ENCODE measurements at places on chromosomes 5 and 9.

- DNase-seq: no peak
These were observed 1808.6 kb upstream of the NUDT12 start for GRCh38 chr5:105371169-105371568.

GRCh38 chr9:110785166-110785565, 116.6 kb downstream of the MUSK start:
- DNase-seq: no peak

GRCh38 chr5:173806270-173807035, 81.7 kb upstream of the CPEB4 start:
- no peak for DNase-seq

DNA sequence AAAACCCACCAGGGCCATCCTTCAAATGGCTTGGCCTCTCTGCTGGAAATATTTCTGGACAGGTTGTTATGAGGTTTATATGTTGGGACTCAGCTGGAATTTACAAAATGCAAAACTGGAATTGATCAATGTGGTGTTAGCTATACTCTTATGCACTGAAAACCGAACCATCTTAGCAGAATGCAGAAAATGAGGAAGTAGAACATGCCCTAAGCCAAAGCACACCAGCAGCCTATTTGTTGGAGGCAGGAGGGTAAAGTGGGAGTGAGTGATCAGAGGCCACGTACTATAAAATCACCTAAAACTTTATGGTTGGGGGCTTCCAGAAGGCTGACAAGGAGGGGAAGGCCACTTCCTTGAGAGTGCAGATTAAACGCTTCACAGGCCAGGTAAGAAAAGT, 63.6 kb upstream of the C5orf63 start:
- no peak for DNase-seq

- DNase-seq: no peak
These were observed 12.9 kb upstream of the FRRS1L start for GRCh38 chr9:109179801-109180523.

DNA sequence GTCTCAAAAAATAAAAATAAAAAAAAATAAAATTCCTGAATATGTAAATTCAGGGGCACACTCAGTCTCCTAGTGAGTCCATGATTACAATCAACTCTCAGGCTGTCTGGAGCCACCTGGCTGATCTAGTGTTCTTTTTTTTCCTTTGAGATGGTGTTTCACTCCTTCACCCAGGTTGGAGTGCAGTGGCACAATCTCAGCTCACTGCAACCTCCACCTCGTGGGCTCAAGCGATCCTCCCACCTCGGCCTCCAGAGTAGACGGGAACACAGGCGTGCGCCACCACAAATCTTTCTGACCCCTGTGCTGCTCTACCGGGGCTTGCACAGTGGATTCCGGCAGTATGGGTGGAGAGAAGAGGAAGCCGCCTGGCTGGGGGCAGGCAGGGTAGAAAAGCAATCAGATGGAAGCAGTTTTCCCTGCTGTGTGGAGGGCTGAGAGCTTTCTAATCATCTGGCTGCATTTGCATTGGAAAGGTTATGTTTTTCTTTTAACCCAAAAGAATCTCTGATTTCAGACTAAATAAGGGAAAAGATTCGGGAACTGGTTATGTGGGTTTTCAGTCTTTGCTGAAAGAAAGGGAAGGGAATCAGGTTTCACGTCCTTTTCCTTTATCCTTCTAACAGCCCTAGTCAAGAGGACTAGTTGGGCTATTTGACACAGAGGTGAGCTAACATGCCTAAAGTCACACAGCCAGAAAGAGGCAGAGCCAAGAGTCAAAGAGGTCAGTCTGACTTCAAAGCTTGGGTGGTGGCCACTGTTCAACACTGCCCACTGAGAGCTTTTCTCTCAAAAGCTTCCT, 26.3 kb upstream of the CORO2A start:
- DNase-seq: no peak

DNA sequence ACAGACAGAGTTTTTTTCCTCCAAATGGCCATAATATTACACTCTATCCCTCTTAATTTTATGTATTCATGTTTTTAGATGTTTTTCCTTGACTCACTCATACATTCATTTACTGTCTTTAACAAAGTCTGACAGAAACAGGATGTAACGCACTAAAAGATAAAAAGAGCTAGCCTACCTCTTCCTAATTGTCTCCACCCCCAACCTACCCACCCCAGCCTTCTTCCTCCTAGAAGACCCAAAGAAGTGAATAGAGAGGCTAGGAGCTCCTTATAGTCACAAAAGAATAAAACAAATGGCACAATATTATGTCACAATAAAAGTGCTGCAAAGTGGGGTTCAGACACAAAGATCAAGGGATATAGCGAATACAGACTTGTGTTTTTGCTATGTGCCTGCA, 719 bp downstream of the NOL8 start:
- DNase-seq: no peak

DNA sequence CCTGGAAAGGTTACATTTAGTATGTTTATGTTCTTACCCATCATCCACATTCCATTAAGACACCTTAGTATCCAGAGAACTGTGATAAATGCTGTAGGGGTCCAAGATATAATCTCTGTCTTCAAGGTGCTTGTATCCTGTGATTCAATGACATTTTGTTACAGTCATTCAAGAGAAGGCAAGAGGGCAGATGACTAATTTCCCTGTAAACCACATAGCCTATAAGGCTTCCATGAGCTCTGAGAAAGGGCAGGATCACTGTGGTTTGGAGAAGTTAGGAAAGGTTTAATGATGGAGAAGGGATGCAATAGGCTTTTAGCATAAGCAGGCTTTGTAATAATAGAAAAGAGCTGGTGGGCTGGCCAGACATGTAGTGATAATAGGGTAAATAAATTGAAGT, 40.0 kb downstream of the PAPPA start:
- DNase-seq: peak; percentile 32

GRCh38 chr9:20022410-20022809, 233.6 kb upstream of the SLC24A2 start:
- DNase-seq: no peak

DNA sequence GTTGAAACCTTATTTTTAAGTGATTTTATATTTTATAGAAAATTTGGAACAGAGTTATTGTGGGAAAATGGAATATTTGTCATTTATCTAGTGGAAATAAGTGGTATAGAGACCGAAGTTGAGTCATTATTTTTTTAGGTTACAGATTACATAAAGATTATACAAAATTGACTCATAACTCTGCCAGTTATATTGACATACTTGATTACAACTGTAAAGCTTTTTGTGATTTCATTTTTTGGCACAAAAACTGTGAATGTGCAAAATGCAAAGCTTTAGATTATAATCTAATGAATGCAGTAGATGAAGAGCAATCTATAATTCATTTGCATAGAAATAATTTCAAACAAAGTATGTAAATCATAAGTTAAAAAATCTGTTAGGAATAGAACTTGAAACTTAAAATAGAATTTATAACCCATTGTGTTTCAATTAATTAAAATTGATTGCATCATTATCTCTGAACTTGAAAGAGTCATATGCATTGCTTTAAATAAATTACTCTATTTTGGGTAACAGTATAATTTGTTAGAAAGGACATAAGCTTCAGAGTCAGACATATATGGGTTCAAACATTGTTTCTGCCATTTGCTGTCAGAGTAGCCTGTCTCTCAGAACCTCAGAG, 280.4 kb downstream of the FER start:
- DNase-seq: no peak

GRCh38 chr9:91119679-91120078, 242.0 kb downstream of the AUH start:
- DNase-seq: peak; percentile 47

DNA sequence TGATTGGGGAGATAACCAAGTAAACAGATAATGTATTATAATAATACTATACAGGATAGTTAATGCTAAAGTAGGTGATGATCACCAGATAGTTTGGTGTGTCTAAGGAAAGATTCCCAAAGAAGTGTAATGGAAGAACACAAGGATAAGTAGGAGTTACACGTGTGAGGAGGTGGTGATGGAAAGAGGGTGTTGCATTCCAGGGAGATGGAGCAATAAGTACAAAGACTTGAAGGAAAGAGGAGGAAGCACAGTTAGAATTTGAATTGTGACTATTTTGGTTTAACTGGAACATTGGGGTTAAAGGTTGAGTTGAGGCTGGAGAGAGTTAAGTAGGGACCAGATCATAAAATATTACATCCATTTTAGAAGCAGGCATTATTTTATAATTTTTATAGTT, 76.9 kb downstream of the IPO11 start:
- DNase-seq: no peak

DNA sequence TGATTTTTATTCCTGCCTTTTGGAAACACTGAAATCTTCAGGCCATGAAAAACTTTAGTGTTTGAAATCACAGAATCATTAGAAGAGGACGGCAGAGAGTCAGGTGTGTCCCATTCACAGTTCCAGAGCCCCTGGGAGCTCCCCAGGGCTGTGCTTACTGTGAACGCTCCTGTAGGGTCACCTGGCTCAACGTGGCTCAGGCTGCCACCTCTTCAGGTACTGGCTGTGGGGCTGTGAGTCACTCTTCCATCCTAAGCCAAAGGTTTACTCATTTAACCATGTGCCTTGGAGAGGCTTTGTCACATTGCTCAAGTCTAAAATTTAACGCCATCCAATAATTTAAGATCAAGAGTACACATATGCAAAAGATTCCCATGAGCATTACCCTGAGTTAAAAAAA, 50.2 kb upstream of the FSTL4 start:
- DNase-seq: no peak

DNA sequence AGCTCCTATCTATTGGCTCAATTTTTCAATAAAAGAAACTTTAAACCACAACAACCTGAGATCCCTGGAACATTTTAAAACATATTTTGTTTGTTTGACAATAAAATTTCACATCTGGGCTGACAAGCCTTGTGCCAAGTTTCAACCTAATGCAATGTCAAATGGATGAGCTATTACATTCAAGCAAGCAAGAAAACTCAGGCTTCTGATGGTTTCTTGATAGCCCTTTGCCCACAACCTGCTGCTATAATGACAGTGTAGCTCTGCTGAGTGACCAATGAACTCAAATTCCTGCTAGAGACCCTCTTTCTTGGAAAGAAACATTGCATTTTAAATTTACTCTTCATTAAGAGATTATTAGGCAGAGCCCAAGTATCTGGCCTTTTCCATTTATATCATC, 472.9 kb downstream of the ARHGEF28 start:
- no peak for DNase-seq

DNA sequence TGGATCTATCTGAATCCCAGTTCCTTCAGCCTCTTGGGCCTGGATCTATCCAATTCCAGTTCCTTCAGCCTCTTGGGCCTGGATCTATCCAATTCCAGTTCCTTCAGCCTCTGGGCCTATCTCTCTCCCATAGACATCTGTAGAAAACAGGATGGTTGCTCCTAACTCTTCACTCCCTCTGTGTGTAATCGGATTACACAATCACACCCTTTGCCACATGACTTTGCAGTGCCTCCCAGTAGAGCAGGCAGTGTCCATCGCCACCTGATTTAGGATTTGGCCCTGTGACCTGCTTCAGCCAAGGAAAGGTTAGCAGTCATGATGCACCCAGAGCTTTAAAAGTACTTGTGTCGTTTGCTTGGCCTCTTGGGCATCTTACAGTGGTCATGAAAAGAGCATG, 56.7 kb downstream of the LHX2 start:
- no peak for DNase-seq

GRCh38 chr9:3235497-3235896, 290.3 kb downstream of the RFX3 start:
- no peak for DNase-seq

DNA sequence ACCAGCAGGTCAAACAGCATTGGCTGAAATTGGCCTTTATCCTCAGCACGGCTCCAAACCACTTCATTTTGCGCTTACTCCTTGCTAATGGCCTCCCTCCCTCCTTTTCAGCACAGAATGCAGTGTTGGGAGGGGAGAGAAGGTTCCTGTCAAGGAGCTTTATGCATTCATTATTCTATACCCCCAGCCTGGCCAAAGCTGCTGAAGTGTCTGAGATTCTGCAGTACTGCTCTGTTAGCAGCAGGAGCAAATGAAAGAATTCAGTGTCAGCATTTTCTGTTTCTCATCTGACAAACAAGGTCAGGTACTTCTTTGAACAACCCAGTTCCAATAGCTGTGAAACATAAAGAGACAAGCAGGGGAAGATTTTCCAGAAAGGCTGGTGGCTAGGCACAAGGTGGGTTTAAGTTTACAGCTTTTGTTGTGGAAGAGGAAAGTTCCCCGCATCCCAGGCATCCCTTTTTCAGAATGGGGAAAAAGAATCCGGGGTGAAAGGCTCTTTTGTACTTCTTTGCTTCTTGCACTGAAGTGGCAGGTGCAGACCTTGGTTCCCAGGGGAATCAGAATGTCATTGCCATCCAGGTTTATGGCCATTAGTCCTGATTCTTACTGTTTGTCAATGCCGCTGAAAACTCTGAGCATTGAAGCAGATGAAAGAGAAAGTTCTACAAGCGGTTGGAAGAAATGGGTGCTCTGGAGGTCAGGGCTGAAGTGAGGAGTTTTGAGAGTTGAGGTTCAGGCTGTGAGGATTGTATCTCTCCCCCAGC, 109.3 kb upstream of the APC start:
- DNase-seq: no peak

DNA sequence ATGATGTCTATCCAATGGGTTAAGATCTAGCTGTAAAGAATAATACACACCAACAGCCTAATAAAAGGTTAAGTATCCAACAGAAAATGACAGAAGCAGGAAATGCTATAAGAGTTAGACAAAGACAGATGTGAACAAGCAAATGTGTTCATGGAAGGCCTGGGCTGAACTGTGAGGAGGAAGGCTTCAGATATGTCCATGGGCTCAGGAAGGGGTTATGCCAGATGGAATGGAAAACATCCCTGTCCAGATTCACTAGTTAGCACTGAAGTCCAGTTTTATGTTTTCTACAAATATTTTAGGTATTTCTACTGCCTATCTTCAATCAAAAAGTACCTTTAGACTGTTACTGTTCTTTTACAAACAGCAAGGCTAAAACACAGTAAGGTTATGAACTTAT, 27.1 kb downstream of the ERAP1 start:
- no peak for DNase-seq

GRCh38 chr9:130789747-130790672, 45.0 kb upstream of the ABL1 start:
- DNase-seq: no peak

- no peak for DNase-seq
These were observed 95.5 kb downstream of the PDE8B start for GRCh38 chr5:77305956-77306355.

- no peak for DNase-seq
These were observed 92.4 kb upstream of the PRRC1 start for GRCh38 chr5:127425037-127425436.

Data from AG04450 (cell line).